CD14-positive monocyte (primary cell): ENCODE measurements at places on chromosomes 7 and 10.
A peak's percentile ranks its signal among the peaks of the same experiment; 100 is the strongest.

- DNase-seq = no peak
Observed at GRCh38 chr10:61989995-61990760, 88.7 kb downstream of the ARID5B start.

- DNase-seq = peak; percentile 83
Observed at GRCh38 chr10:28587270-28587969, 54.5 kb downstream of the WAC start.

DNA sequence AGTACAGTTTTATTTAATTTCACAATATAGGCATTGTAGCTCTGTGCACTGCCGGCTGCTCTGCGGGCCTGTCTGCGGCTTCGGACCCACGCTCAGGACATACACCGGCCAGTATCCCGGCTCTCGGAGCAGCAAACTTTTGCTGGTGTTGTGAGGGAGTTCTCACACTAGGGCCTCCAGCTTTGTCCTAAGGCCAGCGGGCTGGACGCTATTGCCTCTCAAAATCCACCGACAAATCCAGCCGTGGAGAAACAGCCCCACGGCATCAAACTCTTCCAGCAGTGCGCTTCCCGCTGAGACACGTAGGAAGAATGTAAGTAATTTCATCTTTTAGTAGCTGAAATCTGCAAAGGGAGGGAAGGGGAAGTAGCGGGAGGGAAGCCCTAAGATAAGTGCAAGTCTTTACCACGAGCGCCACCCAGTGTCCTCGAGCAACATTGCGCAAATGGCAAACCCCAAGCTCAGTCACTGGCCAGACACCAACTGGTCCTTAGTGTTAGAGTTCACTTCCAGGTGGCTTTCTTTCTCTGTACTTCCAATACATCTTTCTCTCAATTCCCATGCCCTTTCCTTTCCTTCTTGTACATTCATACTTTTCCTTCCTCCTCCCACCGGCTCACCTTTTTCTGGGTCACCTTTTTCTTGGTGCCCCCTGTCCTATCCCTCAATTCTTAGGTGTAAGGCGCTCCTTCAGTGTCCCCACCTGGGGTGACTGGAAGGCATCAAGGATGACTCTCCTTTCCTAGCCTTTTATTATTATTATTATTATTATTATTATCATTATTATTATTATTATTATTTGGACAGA is 3.0 kb upstream of the DLX5 start:
- DNase-seq = peak; percentile 73

DNA sequence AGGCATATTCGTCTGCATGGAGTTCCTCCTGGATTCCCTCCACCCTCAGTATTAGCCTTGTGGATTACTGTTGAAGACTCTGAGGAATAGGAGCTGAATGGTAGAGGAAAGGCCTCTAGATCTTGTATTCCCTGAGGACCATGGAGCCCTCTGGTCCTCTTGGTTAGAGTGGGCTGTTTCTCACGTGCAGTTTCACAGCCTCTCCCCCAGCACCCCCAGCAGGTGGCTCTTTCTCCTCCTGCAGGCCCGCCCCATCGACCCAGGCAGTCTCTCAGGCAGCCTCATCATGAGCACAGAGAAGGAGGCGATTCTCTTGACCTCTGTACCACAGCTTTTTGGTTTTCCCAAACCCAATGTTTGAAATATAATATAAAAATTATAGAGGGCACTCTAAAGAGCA is 102.0 kb downstream of the WNT2 start:
- DNase-seq = no peak

DNA sequence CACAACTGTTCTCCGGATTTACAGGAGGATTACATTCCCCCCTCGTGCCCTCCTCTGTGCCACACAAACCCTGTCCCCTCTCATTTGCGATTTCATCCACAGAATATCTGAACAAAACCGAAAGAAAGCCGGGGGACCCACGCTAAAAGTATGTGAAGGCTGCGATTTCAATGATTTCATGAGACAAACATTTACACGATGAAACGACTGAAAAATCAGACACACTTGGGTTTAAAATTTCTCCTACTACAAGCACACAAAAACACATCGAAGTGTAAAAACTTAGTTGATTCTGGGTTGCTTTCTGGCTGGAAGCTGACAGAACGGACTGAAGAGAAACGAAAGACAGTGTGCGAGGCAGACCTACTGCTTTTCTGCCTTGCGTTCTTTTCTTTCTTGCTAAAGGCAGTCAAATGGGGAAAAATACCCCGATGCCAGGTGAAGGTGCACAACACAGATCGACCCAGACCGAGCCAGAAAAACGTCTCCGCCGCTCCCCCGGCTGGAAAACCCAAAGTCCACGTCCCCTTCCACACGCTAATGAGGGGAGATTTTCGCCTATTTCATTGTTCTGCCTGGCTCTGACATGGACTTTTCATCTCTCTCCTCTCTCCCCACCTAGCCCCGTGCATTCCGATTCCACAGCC is 1.2 kb downstream of the HIPK2 start:
- peak; percentile 34 for DNase-seq

DNA sequence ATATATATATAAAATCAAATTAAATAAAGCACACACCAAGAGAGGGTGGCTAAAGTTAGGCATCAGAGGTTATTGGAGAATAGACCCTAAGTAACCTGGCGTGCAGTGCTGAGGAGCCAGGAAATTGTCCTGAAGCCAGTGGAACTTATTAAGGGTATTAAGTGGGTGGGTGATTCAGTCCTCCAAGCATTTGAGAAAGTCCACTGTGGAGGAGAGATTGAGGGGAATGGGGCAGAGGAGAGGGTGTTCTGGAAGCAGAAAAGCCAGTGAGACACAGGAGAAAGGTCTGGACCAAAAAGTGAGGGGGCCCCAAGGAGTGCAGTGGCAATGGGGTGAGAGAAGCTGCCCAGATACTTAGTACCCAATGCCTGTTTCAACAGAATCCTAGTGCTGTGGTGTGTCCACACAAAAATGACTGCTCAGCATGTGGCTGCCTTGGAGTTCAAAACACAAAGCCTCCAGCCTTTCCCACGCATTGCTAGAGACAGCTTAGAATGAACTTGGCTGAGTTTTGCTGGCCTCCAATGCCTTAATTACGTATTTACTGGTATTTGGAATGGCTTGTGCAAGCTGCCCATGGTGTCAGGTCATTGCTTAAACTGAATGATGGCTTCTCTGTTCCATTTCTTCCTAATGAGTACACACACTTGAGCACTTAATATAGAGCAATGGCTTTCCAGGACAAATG is 44.9 kb upstream of the CHST15 start:
- no peak for DNase-seq

GRCh38 chr10:84076540-84077195 is 62.6 kb upstream of the GHITM start:
- DNase-seq = no peak

DNA sequence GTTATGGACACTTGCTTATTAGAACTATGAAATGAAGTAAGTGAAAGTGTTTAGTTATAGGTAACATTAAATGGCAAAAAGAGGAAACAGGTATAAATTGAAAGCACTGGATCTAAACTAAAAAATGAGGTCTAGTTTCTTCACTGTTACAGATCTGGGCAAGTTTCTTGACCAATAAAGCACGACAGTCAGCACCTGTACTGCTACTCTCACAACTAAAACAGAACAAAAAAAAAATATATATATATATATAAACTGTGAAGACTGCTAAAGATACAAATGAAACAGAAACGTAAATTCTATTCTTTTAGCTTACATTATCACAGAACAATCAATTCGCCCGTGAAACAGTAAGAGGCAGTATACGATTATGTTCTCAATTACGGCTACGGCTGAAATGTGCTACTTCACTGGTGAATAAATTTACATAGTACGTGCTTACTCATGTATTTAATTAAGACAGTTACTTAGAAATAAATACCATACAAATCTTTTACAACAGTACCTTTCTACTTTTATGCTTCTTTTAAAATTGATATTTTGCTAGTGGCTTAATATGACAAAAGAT is 4.2 kb downstream of the AHR start:
- DNase-seq = peak; percentile 32

DNA sequence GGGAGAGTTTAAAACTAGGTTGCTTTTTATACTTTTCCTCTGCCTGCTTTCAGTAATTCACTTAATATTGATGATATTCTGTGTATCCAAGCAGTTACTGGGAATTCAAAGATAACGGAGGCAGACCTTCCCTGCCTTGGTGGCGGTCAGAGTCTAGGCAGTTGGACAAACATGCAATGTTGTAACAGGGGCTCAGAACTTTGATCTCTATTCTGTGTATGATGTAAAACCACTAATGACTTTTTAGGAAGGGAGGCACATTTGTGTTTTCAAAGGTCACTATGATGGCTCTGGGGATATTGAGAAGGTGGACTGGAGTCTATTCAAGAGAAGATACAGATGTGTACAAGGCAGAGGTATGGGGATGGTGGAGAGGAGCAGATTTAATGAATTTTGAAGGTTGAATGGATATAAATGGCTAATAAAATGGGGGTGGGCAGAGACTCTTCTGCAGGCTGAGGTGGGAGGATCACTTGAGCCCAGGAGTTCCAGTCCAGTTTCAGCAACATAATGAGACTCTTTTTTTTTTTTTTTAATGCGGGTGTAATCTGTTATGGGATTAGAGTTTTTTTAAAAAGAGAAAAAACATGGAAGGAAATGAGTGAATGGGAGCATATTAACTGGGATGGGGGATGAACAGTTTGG is 5.7 kb upstream of the PON2 start:
- DNase-seq = no peak
